ENCODE measurements at places on chromosomes 1 and 21.

DNA sequence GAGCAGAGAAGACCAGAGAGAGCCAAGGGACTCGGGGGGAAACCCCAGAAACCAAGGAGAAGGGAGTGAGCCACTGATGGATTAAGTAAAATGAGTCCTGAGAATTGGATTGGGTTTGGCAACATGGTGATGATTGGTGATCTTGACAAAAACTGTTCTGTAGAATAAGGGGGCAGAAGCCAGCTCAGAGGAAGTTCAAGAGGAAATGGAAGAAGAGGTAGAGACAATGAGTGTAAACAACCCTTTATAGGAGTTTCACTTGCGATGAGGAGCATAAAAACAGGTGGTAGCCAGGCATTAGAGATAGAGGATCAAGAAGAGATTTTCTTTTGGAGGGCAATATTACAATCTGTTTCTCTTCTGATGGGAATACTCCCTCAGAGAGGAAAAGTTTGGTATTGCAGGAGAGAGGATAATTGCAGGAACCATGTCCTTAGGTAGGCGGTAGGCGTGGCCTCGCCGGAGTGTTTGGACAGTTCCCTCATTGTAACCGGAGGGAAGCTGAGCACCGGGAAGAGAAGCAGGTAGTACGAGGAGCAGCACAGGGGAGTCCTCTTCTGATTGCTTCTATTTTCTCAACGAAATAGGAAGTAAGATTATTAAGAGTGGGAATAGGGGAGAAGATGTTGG lies 68.4 kb upstream of the TENT5C start:
- DNase-seq: no peak

GRCh38 chr1:219220945-219221344 lies 47.3 kb downstream of the LYPLAL1 start:
- DNase-seq: no peak

DNA sequence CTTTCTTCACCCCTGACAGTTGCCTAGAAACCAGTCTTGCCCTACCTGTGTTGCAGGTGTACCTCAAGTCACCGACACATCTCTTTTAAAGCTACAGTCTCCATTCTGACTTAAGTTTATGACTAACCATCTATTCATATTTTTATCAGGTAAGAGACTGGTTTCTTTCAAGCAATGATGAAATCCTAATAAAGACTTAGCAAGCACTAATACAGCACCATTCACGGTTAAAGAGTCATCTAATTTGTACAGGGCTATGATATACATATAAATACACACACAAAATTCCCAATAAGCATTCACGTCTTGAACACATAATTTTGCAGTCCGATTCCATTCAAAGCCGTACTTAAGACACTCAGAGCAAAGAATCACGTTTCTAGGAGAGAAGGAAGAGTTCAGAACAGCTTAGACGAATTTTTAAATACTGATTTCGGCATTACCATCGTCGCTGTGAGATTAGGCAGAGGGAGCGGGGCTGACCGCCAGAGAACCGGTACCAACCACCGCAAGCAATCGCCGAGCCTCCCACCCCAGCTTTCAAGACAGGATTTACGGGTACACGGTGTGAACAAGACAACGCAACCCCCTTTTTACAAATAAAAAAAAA lies 943 bp downstream of the ERRFI1 start:
- peak; percentile 49 for DNase-seq

GRCh38 chr1:12048372-12048771 lies 14.7 kb upstream of the TNFRSF8 start:
- DNase-seq: no peak

DNA sequence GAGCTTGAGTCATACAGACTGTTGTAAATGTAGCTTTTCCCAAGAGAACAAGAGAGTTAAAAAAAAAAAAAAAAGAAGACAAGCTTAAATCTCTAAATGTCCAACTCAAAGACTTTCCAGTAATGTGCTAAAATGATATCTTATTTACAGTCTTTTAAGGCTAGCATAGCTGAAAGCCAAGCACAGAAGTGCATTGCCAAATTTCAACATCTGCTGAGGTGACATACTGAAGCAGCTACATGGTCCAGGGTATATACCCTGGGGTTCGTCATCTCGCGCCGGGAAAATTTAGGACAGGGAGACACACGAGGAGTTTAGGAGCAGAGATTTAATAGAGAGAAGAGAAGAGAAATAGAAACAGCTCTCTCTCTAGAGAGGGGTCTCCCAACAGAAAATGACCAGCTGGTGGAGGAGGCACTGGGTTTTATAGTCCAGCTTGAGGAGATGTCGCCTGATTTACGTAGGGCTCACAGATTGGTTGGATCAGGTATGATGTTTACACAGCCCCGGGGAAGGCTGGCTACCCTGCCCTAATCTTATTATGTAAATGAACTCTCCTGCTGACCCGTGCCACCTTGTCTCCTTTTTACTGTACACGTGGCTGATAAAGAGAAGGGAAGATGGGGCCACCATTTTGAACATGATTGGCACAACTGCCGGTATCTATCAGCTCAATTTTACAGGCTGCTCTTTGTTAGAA lies 172.7 kb downstream of the TRIM33 start:
- no peak for DNase-seq

GRCh38 chr1:1917995-1918900 lies 831 bp downstream of the TMEM52 start:
- no peak for DNase-seq

DNA sequence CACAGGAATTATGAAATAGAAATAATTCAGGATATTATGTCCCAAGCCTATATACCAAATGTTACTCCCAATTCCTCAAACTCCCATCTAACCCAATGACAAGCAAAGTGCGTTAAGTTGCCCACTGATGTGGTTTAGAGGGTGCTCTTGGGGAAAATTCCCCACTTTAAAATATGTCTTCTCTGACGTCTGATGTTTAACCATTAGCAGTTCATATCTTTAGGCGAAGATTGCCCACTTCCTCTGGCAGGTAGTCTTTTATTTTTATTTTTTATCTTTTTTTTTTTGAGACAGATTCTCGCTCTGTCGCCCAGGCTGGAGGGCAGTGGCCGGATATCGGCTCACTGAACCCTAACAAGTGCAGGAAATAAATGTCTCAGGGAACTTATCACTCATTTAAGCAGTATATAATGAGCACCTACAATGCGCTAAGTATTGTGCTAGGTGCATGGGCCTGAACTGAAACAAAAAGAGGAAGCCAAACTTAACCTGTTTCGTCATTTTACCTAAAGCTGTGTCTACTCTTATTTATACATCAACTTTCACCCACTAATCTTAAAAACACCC lies 1.3 kb upstream of the LYST start:
- DNase-seq: no peak

DNA sequence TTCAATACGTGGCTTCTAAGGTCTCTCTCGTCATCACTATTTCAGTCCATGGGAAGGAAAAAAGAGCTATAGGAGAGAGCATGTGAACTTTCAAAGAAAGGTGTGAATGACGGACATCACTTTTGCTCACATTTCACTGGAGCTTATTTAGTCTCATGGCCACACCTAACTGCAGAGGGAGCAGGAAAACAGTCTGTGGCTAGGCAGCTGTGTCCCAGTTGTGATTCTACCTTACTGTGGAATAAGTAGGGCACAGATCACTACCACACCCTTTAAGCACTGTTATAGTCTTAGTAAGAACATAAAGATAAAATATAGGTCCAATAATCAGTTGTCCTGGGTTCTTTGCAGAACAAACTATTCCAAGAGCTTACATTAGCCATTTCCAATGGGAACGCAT lies 192.9 kb downstream of the NRIP1 start:
- no peak for DNase-seq

DNA sequence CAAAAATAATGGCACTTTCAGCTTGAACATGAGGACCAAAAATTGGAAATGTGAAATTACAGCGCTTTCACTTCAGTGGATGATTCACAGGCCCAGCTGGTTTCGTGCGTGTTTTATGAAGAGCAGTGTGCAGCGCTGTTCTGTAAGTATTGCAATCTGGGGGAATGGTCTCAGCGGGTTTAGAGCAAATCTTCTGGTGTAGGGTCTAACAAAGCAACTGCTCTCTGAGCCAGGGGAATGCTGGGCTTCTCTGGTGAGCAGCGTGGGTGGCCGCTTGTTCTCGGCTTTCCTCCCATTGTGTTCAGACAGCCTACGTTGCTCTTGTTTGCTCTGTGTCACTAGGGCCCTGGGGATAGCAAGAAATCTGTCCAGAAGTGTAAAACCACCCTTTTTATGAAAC lies 42.4 kb upstream of the GADD45A start:
- DNase-seq: no peak

DNA sequence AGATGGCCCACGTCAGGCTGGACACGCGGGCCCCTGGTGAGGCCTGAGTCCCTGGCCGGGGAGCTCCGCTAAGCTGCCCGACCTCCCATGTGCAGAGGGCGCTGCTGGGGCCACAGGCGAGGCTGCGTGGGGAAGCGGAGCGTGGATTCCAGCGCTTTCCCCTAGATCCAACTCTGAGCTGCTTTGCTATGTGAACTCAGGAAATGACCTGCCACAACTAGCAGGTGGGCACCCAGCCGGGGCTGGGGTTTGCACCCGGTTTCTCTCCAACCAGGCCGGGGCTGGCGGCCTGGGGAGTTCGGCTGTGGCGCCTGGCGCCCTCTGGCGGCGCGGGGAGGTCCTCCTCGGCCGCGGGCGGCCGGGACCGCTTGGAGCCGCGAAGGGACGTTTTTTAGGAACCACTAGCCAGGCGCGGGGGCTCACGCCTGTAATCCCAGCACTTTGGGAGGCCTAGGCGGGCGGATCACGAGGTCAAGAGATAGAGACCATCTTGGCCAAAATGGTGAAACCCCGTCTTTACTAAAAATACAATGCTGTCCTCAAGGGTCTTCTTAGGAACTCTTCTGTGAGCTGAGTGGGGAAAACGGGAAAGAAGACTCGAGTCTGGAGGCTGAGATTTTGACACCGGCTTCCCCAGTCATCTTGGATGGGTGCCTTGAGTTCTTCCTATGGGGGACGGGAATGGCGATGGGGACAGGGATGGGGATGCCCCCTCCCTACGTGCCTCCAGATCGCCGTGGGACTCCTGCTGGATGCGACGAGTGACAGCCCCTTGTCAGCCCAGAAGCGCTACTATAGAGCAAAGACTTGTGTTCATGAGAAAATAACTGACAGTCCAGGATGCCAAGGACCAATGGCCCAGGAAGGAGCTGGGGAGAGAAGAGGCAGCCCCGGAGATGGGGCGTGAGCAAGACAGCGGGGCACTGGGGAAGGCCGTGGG lies 12.6 kb downstream of the PYCR2 start:
- DNase-seq: peak; percentile 46

DNA sequence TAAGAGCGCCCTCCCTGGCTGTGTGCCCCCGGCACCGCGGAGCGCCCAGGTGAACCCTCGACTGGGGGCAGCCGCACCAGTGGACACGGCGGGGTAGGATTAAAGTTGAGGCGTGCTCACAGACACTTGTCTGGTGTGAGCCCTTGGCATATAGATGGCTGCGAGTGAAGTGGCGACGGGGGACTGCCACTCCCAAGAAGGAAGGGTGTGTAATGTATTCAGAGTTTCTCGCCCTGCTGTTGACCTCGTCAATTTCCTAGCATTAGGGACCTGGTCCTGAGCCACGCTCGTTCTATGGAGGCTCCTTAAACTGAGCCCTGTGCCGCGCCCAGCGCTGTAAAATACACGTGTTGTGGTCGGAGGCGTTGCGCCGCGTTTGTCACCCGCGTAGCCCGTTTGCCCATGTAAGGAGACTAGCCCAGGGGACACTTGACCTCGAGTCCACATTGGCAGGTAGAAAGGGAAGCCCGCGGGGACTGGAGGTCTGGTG lies 554 bp downstream of the EVA1C start:
- no peak for DNase-seq

DNA sequence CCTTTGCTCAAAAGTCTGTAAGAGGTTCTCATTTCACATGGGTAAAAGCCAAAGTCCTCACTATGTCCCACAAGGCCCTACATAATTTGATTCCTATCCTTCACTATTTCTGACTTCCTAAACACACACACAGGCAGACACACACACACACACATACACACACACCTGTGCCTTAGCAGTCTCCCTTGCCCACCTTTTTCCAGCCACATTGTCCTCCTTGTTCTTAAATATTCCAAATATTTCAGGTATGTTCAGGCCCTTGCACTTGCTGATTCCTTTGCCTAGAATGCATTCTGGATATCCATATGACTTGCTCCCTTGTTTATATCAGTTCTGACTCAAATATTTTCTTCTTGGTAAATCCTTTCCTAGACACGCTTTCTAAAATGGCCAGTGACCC lies 54.6 kb downstream of the NTNG1 start:
- DNase-seq: no peak

DNA sequence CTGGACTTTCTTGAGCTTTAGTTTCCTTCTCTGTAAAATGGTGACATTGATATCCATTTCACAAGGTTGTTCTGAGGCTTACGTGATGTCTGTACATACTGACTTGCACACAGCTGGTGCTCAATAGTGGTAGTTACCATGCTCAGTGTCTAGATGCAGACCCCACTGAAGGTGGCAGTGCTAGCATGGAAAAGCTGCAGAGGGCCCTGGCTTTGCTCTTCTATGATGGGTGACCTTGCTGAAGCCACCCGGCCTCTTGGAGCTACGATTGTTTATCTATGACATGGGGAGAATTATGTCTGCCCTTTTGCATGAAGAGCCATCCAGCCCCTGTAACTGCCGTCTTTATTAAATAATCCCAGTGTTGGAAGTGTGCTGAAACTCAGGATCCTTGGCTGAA lies 131.8 kb downstream of the PLXNA2 start:
- DNase-seq: no peak

- peak; percentile 16 for DNase-seq
Observed at GRCh38 chr1:3774946-3775489, 2.5 kb downstream of the SMIM1 start.

- DNase-seq: no peak
Observed at GRCh38 chr1:207883104-207883651, 27.7 kb downstream of the CD34 start.

GRCh38 chr1:145991735-145992412 lies 4.5 kb downstream of the TXNIP start:
- no peak for DNase-seq

GRCh38 chr1:233406994-233407631 lies 79.6 kb downstream of the MAP3K21 start:
- no peak for DNase-seq

DNA sequence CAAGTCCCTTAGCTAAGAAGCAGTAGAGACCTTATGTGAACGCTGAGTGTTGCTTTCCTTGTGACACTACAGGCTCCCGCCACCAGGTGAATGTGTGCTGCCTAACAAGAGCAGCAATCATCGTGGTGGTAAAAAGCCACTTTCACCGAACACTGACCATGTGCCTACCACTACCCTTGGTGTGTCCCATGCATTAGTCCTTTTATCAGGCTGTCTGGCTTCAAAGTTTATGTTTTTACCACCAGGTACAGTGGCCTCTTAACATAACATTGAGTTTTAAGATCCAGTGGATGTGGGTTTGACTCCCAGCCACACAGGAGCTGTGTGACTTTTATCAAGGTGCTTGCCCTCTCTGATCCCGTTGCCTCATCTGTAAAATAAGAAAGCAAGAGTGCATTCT lies 1.7 kb downstream of the C1QB start:
- DNase-seq: no peak

Measured in mesenchymal stem cell (in vitro differentiated cells and primary cell).